Fibroblast of the aortic adventitia (primary cell): ENCODE measurements at places on chromosomes 2 and 18. TPM values are rescaled to one million over a fixed set of nuclear protein-coding genes. Genes with fewer than 3 reads are reported as not detected.

- DNase-seq = peak; percentile 98
These were observed 113.8 kb downstream of the SH3RF3 start for GRCh38 chr2:109242654-109243331.

DNA sequence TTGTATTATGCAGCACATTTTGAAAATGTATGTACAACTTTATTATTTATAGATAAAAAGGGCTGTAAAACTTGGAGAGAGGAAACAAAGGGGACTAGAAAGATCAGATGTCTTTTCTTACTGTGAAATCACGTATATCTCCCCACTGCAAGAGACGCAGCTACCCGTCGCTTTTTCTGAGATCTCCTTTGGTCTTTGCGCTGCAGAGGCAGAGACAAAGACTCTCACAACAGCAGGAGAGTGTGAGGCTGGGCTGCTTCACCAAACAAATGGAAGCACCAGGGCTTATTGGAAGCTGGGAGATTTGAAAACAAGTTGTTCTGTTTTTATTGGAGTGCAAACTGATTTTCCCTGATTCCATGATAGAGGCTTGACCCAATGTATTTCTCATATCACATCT, 129.0 kb upstream of the PARD3B start:
- no peak for DNase-seq

DNA sequence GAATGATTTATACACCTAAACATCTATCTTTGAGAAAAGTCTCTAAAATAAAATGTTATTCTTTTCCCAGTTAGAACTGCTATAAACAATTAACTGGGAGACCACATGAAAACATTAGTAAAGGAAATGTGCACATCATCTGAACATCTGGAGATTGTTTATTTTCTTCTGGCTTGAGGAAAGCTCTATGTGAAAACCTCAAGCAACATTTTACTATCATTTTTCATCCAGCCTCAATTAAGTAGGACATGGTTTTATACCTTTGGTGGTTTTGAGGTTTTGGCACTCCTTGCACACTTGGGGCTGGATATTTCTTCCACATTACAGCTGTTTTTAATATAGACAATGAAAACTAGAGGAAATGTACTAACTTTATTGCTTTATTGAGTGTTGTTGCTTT, 609.5 kb upstream of the SLC8A1 start:
- DNase-seq = peak; percentile 2

- DNase-seq = no peak
These were observed 60.8 kb downstream of the KIAA2012 start for GRCh38 chr2:202133909-202134265.

GRCh38 chr2:143463719-143464118, 334.5 kb downstream of the ARHGAP15 start:
- no peak for DNase-seq

The WBP1 gene
- 24.4 and 27.6 TPM in 2 replicates for total RNA-seq

DNA sequence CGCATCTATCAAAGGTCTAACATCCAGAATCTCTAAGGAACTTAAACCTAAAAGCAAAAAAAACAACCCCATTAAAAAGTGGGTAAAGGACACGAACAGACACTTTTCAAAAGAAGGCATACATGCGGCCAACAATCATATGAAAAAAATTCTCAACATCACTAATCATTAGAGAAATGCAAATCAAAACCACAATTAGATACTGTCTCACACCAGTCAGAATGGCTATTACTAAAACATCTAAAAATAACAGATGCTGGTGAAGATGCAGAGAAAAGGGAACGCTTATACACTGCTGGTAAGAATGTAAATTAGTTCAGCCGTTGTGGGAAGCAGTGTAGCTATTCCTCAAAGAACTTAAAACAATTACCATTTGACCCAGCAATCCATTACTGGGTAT, 38.0 kb downstream of the PPP3R1 start:
- DNase-seq = no peak

DNA sequence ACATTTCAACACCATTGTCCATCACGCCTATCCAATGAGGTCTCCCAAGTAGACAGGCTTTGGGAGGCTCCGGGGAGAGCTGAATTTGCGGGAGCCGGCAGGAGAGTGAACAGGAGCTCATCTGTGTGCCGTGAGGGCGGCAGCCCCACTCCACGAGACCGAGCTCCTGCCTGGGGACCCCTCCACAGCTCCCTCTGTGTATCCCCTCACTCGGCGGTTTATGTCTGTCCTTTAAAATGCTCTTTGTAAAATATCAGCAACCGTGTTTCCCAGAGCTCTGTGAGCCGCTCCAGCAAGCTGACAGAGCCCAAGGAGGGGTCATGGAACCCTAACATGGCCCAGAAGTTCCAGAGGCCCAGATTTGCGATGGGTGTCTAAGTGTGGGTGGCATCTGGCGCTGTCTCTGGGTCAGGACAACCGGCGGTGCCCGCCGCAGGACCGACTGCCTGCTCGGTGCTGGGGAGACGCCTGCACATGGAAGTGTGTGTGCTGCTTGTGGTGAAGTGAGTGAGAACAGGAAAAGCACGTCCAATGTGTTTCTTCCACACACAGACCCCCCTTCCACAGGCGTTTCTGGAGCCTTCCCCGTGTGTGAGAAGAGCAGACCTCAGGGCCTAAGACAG, 34.8 kb downstream of the SLC66A2 start:
- DNase-seq = no peak
